ENCODE measurements at places on chromosomes 1 and 21.

- no peak for DNase-seq
These were observed at the start of gene CFHR3 for GRCh38 chr1:196774603-196775002. CFHR3 (plus strand) TSS chr1:196774840; CDS start chr1:196774887, 47 bp downstream.

DNA sequence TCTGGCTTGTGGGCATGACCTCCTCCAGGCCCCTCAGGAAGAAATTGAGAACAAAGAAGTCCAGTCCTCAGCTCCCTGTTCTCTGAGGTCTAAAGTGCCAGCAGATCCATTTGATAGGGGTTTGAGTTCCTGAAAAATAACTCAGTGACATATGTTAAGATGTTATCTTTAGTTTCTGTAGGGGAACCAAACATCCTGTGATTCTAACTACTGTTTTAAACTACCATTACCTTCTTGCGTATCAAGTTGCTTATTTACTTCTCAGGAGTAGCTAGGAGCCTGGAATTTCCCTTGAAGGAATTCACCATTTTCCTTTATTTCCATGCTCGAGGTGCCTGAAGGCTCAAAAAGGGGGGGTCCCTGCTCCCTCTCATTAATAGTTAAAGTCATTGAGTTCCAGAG, 18.8 kb upstream of the LIN9 start:
- DNase-seq, result no peak

- no peak for DNase-seq
These were observed 17.6 kb upstream of the SFPQ start for GRCh38 chr1:35210321-35211119.

DNA sequence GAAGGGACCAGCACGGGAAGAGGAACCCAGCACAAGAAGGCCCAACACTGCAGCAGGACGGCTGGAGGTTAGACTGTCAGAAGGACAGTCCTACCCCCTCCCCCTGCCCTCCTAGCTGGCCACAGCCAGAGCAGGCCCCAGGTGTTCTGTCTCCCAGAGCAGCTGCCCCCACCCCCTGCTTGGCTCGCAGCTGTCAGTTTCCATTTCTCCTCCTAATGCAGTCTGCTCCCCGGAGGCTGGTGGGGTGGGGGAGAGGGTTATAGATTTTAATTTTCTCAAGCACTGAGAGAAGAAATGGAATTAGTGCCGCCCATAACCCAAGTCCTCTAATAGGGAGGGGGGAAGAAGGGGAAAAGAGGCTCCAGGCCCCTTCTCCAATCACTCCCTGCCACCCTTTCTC, 13.0 kb upstream of the PEAR1 start:
- DNase-seq, result no peak

- no peak for DNase-seq
These were observed 98.3 kb downstream of the ABCA4 start for GRCh38 chr1:94022471-94023189.

GRCh38 chr1:18011703-18012102, 95.9 kb upstream of the IGSF21 start:
- no peak for DNase-seq

GRCh38 chr1:234917495-234918180, 211.0 kb downstream of the TOMM20 start:
- no peak for DNase-seq

DNA sequence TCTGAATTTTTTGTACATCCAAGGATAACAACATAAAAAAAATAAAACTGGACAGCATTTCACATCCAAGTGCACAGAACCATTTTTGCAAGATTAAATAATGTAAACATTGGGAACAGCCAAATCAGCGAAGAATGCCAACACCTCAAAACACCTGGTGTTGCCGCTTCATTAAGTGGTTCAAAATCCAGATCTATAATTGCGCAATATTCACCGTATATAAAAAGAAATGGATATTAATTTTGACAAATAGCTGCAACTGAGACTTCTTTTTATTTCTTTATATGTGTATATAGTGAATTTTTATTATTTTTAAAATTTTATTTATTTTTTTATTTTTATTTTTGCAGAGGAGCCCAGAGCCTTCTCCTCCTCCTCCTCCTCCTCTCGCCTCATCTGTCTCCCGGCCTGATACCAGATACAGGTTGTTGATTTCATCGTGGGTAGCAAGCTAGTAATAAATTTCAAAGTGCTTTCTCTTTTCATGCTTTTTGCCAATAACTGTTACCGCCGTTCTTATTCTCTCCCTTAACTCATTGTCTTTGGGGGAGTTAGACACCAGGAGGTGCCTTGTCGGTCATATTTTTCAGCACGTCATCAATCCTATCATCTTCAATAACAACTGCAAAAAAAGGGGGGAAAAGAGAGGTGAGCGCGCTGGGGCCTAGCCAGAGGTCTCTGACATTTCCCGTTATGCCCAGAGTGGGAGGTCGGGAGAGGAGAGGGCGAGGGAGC, 2.7 kb downstream of the CAMK2N1 start:
- no peak for DNase-seq

GRCh38 chr1:182163821-182164223, 102.3 kb upstream of the ZNF648 start:
- no peak for DNase-seq

DNA sequence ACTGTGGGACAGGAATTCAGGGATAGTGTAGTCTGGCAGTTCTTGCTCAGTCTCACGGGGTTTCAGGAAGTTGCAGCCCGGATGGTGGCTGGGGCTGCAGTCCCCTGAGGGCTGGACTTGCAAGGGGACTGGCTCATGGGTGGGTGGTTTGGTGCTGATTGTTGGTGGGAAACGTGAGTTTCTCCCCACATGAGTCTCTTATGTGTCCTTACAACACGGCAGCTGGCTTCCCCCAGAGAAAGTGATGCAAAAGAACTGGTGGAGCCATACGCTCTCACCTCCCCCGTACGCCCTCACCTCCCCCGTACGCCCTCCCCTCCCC, 64.9 kb downstream of the EVA1C start:
- no peak for DNase-seq

DNA sequence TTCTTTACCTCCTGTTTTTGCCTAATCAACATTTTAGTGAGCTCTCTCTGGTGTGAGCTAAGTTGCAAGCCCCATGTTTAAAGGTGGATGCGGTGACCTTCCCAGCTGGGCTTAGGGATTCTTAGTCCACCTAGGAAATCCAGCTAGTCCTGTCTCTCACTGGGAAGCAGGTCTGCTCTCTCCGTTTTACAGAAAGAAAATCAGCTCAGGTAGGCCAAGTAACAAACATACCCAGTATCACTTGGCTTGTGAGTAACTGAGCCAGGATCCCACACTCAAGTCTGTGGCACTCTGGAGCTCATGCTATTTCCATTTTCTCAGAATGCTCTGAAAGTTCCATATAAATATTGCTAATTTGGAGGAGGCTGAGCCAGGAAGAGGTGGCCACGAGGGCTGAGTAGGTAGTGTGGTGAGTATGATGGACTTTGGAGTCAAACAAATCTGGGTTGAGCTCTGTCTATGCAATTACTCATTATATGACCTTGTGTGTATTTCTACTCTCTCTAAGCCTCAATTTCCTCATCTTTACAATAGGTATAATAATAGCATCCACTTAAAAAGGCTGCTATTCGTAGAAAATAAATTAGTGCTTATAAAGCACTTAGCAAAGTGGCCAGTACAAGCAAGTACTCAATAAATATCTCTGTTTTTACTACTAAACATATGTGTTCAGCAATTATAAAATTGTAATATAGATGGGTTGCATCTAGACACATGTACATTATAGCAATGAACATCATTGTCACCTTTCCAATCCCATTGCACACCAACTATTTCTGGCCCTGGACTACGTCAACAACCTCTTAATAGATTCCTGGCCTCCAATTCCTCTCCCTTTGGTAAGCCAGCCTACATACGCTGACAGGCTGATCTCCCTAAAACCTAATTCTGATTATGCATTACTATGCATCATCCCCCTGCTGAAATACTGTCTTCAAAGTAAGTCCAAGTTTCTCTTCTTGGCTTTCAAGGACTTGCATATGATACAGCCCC, 32.7 kb upstream of the DHCR24 start:
- DNase-seq, result no peak

DNA sequence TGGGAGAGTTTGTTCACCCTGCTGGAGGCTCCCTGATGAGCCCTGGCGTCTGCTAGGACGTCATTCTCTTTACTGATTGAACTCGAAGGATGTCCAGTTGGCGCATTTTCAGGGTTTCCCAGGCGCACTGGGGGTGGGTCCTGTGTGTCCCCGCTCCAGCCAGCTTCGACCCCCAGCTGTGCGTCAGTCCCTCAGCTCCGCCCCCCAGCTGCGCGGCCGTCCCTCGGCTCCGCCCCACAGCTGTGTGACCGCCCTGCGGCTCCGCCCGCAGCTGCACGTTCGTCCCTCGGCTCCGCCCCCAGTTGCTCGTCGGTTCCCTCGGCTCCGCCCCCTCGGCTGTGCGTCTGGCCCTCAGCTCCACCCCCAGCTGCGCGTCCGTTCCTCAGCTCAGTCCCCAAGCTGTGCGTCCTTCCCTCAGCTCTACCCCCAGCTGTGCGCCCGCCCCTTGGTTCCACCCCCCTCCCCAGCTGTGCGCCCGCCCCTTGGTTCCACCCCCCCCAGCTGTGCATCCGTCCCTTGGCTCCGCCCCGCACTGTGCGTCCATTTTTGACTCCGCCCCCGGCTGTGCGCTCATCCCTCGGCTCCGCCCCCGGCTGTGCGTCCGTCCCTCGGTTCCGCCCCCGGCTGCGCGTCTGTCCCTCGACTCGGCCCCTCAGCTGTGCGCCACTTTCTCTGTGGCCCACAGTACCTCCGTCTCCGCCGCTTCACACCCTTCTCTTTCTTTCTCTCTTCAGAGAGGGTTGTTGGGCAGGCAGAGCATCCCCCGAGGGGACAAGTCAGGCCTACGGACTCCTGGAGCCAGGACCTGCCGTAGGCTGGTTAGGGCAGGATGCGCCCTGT, 61.3 kb downstream of the FAAP20 start:
- DNase-seq, result peak; percentile 90

DNA sequence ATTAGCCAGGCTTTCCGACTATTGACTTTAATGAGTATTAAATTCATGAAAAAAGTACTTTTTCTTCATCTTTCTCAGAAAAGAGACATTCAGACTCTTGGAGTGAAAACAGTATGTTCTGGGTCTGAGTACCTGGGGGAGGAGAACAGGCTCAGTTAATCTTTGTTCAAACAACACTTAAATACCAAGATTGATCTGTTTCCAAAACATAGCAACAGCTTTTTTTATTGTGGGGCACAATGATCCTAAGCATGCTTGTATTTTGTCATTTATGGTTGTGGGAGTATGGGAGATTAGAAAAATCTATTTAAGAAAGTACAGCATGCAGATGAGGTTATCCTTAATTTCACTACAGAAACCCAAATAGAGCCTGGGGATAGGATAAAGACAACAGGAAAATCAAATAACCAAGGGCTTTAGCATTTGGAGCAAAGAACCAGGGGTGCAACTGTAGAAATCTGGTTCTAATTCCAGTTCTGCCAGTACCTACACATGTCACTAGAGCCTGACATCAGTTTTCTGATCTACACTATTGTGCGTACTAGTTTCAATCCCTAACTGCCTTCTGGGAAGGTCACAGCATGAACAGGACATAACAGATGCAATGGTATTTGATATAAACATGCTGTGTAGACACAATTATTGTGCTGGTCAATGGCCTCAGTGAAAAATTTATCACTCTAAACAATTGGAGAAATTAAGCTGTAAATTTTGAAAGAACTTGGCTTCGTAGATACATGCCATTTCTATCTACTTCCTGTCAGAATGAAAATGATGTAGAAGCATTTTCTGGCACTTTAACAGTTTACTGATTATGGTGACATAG, 91.2 kb downstream of the KCNK1 start:
- no peak for DNase-seq

GRCh38 chr1:1306070-1306660, 1.6 kb downstream of the ACAP3 start:
- DNase-seq, result no peak

- no peak for DNase-seq
These were observed 22.4 kb upstream of the HMGB4 start for GRCh38 chr1:33841494-33841893.

GRCh38 chr1:145961425-145962156, 2.8 kb downstream of the ANKRD34A start:
- DNase-seq, result no peak

DNA sequence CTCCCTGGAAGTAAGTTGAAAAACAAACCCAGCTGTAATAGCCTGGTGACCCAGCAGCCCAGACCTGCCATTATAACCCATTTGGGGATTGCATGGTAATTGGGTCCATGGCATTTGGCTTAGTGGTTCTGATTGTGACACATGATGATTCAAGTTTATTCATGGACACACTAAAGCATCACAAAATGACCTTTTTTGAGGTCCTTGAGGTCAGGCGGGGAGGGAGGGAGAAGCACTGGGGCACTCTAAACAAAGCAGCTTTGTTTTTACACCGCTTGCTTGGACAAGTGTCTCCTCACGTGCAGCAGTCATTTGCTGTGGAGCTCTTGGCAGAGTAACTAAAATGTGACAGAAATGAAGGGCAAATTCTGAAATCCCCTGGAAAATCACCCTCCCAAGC, 241.0 kb upstream of the SGIP1 start:
- no peak for DNase-seq

DNA sequence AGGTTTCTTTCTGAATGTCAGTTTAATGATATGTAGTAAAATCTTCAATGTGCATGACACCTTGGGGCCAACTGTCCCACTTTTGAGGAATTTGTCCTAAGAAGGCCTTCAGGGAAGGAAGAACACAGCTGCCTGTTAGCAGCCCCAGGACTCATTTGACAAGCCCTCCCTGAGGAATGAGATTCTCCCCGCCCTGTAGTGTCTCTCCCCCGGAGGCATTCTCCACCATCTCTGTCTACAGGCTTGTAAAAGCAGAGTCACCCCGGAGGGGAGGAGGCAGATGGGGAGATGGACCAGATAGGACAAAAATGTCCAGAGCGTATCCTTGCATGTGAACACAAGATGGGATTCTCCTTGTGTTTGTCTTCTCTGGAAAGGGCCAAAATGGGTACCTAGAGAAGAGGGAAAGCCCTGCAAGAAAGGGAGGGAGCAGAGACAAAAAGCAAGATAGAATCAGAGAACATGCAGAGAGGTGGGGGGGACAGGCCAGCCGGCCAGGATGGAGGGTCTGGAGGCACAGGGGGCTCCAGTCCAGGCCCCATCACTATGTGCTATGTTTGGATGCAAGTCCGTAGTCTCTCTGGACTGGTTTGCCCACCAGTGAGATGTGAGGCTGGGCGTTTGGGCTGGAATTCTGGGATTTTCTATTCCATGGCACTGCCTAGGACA, 12.0 kb upstream of the WNT3A start:
- no peak for DNase-seq

DNA sequence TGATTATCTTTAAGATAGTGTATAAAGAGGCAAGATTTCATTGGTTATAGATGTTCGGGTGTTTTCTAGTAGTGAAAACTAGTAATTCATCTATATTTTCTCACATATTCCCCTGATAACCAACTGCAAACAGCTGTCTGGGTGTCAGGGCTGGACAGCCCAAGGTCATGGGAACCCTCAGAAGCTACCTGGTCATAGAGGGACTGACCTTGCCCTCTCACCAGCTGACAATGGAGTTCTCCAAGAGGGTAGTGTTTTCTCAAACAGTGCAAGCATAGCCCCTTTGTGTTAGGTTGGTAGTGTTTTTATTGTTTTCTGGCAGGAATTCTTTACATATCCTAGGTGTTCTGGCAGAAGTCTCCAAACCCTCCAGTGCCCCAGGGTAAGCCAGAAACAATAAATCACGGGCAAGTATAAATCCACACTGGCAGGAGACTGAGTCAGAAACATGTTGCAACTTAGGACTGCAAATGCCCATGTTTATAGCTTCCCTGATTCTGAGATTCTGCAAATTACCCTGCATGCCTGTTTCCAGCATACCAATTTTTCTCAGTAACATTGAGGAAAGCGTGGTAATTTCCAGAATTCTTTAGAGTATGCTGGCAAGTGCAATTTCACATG, 82.8 kb upstream of the ATP1A1 start:
- no peak for DNase-seq

- no peak for DNase-seq
These were observed 53.2 kb upstream of the RAVER2 start for GRCh38 chr1:64691626-64692025.

All from activated T-helper 1 cell treated with anti-CD3 and anti-CD28 coated beads, Interleukin-2, amount 50 U/mL, for 16 hours (primary cell).